EH (cell line): ENCODE measurements at places on chromosomes 2 and 18.

- peak; percentile 51 for DNase-seq
These were observed 95.9 kb upstream of the GRB14 start for GRCh38 chr2:164717000-164717803.

DNA sequence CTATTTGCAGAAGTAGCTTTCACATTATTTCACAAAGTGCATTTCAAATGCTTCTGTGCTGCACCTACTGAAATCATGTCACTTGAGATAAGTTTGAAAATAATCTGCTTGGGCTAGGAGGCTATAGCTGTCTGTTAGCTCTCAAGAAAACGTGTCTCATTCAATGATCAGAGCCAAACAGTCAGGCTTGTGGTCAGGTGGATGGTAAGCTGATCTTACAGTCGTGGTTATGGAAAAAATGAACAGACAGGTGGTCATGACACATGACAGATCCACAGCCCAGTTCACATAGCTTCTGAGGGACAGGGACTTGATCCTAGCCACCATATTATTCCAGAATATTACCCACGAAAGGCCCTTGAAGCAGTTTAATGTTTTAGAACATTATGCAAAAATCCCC lies 26.5 kb upstream of the RFX8 start:
- DNase-seq: no peak

GRCh38 chr2:96830044-96830562 lies 13.7 kb downstream of the ANKRD23 start:
- DNase-seq: no peak

- DNase-seq: peak; percentile 7
These were observed 127.4 kb downstream of the CCDC102B start for GRCh38 chr18:68925268-68925667.

DNA sequence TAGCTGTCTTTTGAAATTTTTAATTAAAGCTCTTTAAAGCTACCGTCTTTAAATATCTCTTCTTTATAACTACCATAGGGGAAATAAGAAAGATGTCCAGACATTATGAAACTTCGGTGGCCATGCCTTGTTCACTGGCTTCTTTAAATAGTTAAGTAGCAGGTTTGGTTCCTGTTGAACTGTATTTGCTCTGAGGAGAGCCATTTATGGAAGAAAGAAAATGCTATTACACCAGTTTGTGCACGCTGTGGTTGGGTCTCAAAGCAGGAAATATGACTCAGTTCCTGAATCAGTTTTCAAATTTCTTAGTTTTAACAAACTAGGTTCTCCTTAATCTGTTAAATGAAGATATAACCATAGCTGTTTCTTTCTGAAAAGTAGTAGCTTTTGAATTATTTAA lies 12.2 kb downstream of the ARPC2 start:
- peak; percentile 94 for DNase-seq

DNA sequence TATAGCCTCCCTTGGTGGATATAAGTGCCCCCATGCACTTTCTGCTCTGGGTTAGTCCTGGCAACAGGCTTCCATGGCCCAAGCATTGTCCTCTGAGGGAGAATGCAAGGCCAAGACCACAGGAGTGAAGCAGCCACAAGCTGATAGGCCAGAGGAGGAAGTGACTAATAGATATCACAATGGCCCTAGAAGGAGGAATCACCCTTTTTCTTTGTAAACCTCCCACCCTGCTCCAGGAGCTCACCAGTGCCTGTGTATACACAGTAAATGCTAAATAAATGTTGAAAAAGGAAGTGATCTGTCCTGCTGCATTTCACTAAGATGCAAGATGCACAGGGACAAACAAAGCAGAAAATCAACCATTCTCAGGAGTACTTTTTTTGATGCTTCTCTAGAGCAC lies 49.7 kb upstream of the ABCA12 start:
- no peak for DNase-seq

GRCh38 chr18:50218432-50219197 lies 23.7 kb upstream of the MYO5B start:
- peak; percentile 26 for DNase-seq

GRCh38 chr2:144679942-144680341 lies 160.0 kb upstream of the ZEB2 start:
- DNase-seq: no peak

- peak; percentile 31 for DNase-seq
These were observed 176.7 kb downstream of the MYO1B start for GRCh38 chr2:191421950-191422349.

DNA sequence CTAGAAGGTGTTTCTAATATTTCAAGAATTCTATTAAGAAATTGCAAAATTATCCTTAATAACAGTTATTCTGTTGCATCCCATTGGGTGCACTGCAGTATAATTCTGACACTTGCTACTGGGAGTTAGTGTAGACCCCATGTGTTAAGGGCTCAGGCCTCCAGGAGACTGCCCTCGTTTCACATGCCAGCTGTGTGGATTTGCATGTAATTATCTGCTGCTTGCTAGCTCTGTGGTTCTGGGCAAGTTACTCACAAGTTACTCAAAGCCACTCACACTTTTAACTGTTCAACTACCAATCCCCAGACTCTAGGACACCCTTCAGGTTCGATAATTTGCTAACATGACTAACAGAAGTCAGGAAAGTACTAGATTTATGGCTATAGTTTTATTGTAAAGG lies 38.6 kb downstream of the ST6GAL2 start:
- no peak for DNase-seq

DNA sequence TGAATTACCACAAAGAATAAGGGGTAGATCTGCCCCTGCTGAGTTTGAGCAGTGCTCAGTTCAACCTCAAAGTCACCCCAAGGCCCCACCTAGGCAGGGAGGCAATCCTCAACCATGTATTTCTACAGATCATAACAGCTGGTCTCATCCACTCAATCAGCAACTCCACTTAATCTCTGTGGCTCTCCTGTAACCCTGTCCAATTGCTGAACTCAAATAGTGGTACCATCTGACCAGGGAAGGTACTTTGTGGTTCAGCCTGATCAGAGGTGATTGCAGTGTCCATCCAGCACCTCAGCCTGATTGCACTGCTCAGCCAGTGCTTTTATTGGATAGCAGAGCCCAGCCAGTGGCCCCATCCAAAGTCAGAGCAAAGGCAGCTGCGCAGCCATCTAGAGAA lies 91.0 kb upstream of the SLC4A10 start:
- DNase-seq: no peak

GRCh38 chr2:188333751-188334524 lies 42.3 kb downstream of the GULP1 start:
- peak; percentile 16 for DNase-seq

- DNase-seq: peak; percentile 44
These were observed 352.8 kb downstream of the THSD7B start for GRCh38 chr2:137118140-137118539.

- DNase-seq: no peak
These were observed 647.7 kb upstream of the ZNF804A start for GRCh38 chr2:183950673-183951072.

- peak; percentile 52 for DNase-seq
These were observed 91.5 kb upstream of the PARD3B start for GRCh38 chr2:204453730-204454167.

DNA sequence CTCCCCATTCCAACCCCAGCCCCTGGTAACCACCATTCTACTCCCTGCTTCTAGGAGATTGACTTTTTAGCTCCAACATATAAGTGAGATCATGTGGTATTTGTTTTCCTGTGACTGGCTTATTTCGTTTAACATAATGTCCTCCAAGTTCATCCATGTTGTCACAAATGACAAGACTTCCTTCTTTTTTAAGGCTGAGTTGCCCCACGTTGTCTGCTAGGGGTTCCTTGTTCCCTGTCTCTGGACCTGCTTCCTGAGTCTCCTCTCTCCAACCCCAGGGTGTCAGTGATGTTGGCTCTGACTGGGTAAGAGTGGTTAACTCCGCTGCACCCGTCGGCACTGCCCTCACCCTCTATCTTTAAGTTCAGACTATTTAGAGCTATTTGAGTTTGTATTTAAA lies 175.2 kb downstream of the SH3RF3 start:
- no peak for DNase-seq

DNA sequence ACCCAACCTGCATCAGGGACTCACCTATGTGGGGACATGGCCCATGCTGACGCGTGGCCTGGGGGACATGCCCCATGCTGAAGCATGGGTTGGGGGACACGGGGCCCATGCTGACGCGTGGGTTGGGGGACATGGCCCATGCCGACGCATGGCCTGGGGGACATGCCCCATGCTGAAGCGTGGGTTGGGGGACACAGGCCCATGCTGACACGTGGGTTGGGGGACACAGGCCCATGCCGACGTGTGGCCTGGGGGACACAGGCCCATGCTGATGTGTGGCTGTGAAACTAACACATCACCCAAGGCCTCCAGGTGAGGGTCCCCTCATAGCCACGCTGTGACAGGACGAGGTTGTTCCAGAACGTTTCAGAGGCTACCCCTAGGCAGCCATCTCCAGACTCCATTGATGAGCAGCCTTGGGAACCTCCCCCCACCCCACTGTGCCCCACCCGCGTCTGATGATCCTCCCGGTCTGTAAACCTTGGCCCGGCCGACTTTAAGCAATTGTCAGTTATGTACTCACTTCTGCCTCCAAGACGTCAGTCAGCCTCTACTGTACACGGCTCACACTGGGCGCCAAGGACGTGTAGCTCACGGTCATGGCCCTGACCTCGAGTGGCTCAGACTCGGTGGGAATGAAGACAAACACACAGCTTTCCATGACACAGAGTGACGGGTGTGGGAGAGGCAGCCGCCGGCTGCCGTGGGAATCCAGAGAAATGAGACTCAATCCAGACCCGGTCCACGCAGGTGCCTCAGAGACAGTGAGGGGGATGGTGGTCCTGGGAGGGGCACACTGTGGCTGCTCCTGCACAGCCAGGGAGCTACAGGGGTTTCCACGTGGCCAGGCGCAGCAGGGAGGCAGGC lies 50.2 kb upstream of the SLC66A3 start:
- no peak for DNase-seq

DNA sequence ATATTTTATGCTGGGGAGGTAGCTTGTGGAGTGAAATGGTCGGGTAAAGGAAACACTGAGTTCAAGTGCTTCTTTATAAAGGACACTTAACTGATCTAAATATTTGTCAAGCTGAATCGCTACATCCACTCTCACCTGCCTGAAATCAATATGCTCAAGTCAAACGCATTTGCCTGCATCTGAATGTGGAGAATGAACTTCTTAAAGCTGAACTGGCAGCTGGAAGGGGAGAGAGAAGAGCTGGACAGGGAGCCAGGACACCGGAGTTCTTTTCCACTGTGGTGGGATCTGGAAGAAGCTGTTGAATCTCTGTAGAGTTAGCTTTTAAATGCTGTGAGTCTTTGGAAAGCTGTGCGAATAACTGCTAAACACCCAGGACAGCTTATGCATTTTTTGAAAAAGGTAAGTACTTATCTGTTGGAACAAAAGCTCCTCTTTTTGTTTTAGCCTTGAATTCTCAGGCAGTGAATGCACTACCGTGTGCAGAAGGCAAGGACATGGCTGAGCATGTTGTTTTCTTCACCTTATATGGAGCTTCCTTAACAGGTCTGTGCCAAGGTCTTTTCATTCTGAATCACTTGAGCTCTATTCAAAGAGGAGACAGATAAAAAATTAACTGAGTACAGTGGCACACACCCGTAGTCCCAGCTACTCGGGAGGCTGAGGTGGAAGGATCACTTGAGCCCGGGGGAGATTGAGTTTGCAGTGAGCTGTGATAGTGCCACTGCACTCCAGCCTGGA lies 74.2 kb upstream of the KLF7 start:
- DNase-seq: peak; percentile 84

- no peak for DNase-seq
These were observed 41.8 kb downstream of the NCK2 start for GRCh38 chr2:105786231-105787230.

DNA sequence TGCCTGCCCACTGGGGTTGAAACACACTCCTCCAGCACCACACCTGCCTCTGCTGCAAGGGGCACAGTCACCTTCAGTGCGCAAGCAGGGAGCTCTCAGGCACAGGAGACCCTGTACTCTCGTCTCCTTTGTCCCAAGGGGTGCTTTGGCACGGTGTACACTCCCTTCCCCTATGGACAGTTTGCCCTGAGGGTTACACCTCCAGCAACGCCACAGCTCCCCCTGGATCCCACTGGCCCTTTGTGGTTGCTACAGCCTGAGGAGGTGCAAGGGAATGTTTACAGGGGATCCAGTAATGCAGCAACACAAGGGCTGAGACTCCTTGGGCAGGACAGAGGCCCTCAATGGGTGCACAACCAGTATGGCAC lies 45.2 kb upstream of the FAM117B start:
- no peak for DNase-seq

DNA sequence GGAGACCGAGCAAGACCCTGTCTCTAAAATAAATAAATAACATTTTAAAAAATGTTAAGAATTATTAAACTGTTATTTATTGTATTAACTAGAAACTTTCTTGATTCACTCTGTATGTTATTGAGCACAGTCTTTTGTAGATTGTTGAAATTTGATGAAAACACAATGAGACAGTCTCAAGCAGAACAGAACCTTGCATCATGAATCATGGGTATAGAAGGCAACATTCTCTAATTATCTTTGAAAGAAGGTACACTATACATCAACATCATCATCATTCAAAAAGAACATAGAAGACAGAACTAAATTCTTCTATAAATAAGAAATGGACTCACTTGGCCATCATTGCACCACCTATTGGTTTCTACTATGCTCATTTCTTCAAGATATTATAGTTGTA lies 67.7 kb downstream of the SLC8A1 start:
- DNase-seq: no peak

GRCh38 chr2:61117534-61117933 lies 44.5 kb upstream of the C2orf74 start:
- peak; percentile 72 for DNase-seq
